ENCODE measurements at places on chromosomes 12 and 14. TPM values are rescaled to one million over a fixed set of nuclear protein-coding genes. Genes with fewer than 3 reads are reported as not detected.

DNA sequence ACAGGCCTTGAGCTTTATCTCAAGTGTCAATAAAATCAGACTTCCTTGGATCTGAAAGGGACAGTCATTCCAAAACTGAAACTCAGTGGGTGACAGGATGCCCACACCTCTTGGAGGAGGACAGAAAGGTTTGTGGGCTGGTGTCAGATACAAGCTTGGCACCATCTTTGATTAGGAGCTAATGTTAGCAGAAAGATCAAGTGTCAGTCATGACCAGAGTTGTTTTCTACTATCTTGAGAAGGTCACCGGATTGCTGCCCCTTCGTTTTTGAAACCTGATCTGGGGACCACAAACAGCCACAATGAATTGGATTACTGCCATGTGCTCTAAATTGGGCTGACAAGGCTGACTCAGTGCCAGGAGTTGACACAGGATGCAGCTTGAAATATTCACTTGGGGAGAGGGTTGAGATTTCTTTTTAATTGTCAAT is 88.3 kb downstream of the OTOGL start:
- peak overlapping the region; percentile 77 for H3K27ac ChIP-seq
- peak; percentile 14 for DNase-seq
- no peak overlapping the region for H3K4me3 ChIP-seq
- no peaks in the 10 kb centered on the region for H3K27me3 ChIP-seq

The BCL7A gene
- total RNA-seq: 0.88 TPM

The KLHL33 gene
- total RNA-seq: 2.1 TPM

GRCh38 chr14:76848879-76849278 is 22.7 kb downstream of the LRRC74A start:
- H3K27me3 ChIP-seq: no peaks in the 10 kb centered on the region
- no peaks in the 10 kb centered on the region for H3K36me3 ChIP-seq
- no peak for DNase-seq
- H3K4me3 ChIP-seq: no peak overlapping the region
- no peaks in the 10 kb centered on the region for H3K4me1 ChIP-seq

GRCh38 chr12:105352052-105352451 is 21.6 kb downstream of the C12orf75 start:
- H3K4me1 ChIP-seq: no peaks in the 10 kb centered on the region
- H3K4me3 ChIP-seq: no peak overlapping the region
- no peak for DNase-seq
- H3K27me3 ChIP-seq: no peaks in the 10 kb centered on the region
- no peaks in the 10 kb centered on the region for H3K36me3 ChIP-seq

The MARCHF9 gene
- 5.1 TPM for total RNA-seq

DNA sequence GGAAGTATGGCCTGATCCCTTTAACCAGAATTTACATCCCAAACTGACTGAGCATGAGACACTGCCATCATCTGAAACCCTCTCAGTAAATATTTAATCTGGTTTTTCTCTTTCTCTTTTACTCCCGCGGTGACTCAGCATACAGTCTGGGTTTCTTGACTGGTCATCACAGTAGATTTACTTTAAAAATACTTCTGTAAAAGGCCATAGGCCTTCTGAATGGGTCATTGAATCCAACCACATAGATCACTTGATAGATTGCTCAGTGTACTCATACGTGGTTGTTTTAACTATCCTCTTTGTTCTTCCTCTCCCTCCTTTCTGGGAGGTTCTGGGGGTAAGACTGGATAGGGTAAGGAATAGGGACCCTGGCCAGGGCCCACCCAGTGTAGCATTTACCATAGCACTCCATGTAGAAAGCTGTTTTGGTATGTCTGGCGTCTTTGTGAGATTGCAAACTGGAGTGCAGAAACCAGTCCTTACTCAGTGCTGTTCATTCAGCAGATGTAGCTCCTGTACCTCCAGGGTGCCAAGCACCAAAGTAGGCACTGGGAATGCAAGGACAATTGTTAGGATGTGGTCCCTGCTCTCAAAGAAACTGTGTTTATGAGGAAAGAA is 165.7 kb downstream of the SRGAP1 start:
- no peaks in the 10 kb centered on the region for H3K27me3 ChIP-seq
- H3K4me3 ChIP-seq: no peak overlapping the region
- no peak for DNase-seq

GRCh38 chr14:44428231-44428945 is 78.7 kb downstream of the FSCB start:
- H3K36me3 ChIP-seq: no peaks in the 10 kb centered on the region
- H3K4me1 ChIP-seq: no peaks in the 10 kb centered on the region
- H3K27ac ChIP-seq: no peak overlapping the region
- H3K4me3 ChIP-seq: no peak overlapping the region

- peak; percentile 8 for DNase-seq
- H3K4me3 ChIP-seq: no peak overlapping the region
- no peak overlapping the region for H3K27ac ChIP-seq
- H3K4me1 ChIP-seq: no peaks in the 10 kb centered on the region
- H3K36me3 ChIP-seq: no peaks in the 10 kb centered on the region
Observed at GRCh38 chr14:99768381-99768780, 24.8 kb upstream of the EML1 start.

The SSTR1 gene
- total RNA-seq: 2.0 TPM

The IL26 gene
- total RNA-seq: not detected

All from uterus (tissue), 4 donors.